AG08395 (cell line): ENCODE measurements at places on chromosomes 7 and 10.

DNA sequence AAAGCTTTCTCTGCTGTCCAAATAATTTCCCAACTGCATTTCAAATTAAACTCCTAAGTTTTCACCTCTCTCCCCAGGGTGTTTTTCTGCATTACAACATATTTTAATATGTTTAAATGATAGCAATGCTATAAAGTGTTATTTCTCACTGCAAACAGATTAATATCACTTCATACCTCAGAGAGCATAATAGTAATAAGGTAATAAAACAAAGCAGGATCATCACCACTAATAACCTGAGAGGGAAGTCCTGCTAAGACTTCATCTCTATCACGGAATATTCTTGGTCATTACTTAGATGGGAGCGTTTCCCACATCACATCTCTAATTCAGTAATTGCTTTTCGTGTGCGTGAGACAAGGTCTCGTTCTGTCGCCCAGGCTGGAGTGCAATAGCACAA lies 168.8 kb downstream of the PARD3 start:
- DNase-seq: no peak

GRCh38 chr10:11298116-11298515 lies 280.4 kb downstream of the CELF2 start:
- DNase-seq: no peak

- no peak for DNase-seq
These were observed at the start of gene CLDN3 for GRCh38 chr7:73770002-73770859. TSS of gene CLDN3 (minus strand) at chr7:73770270. CDS start at chr7:73770049, 221 bp downstream.

DNA sequence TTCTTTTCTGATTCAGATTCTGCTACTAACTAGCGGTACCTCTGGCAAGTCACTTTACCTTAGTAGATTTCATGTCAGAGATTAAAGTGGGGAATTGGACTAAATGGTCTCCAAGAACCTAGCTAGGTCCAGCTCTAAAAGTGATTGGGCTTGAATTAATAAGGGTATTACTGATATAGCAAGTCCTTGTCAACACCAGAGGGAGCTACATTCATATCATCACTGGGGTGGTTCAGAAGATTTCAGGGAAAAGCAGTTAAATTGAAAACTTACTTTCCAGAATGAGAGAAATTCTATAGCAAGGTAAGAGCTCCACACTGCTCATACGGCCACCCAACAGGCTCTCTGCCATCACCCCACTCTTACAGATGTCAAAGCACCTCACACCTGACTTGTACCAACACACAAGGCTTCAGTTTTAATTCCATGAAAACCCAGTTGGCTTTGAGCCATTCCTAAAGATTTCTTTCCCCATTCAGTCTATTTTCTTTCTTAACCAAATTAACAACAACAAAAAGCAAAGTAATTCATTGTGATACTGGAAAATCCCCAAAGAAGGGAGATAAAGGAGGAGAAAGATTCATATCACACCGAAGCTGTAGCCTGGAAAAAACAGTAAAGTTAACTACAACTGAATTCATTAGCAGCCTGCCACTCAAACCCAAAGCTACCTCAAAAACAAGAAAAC lies 38.0 kb upstream of the SPOCK2 start:
- peak; percentile 53 for DNase-seq

DNA sequence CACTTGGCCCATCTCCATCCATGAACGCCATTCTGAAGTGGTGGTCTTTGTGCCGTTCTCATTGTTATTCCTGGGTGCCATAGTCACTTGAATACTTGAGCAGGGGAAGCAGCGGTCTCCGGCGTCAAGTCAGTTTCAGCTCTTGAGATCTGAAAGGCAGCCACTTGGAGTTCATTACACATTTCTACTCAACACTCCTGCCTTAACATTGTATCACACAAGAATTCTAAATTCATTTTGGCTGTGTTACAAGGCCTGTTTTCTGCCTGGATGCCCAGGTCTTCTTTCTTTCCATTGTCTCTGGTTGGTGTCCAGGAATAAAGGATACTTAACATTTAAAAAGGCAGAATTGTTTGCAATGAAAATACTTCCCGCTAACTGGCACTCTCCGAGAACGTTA lies 69.0 kb upstream of the RAB11FIP2 start:
- DNase-seq: no peak

- no peak for DNase-seq
These were observed 1.6 kb downstream of the LRRTM3 start for GRCh38 chr10:66927251-66927935.

DNA sequence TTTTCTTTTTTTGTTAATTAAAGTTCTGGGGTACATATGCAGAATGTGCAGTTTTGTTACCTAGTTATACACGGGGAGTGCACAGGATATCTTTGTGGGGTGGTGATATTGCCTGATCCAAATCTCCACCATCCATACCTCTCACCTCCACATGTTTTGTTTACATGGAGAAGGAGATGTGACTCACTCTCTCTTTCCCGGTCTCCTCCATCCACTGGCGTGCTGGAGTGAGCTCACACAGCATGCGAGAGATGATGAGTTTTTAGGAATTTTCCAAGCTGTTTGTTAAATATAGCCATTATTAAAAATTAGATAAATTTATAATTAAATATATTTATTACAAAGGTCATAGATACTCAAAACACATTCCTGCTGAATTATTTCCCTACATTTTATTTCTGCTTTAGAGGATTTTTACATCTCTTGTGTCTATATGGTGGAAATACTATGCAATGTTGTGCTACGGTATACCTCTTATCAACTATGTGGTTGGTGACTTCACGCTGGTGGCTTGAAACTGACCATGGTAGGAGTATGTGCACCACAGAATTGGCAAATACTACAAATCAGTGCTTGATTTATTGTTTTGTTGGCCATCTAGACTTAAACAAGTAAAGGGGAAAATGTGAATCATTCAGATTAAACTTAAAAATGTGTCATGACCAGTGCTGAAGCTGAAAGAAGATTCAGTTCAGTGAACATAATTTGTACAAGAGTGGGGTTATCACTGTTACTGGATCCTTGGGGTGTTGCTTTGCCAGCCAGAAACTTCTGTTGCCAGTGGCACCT lies 107.9 kb upstream of the FAM180A start:
- DNase-seq: peak; percentile 47

- no peak for DNase-seq
These were observed 11.4 kb downstream of the ZNF25 start for GRCh38 chr10:37965006-37965405.

DNA sequence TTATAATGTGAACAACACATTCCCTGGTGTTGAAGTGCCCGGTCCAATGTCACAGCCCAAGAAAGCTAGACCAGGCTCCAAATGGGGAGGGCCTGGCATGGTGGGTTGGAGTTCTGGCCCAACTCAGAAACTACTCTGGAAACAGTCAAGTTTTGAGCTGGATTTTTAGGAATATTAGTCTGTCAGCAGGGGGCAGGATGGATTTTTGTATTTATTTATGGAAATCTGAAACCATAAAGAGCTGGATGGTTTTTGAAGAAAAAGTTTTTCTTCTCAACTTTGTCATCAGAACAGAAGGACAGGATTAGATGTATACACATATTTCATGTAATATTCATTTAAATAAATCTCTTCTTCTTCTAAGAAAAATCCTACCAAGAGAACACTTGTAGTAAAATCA lies 97.5 kb downstream of the POU6F2 start:
- peak; percentile 6 for DNase-seq

DNA sequence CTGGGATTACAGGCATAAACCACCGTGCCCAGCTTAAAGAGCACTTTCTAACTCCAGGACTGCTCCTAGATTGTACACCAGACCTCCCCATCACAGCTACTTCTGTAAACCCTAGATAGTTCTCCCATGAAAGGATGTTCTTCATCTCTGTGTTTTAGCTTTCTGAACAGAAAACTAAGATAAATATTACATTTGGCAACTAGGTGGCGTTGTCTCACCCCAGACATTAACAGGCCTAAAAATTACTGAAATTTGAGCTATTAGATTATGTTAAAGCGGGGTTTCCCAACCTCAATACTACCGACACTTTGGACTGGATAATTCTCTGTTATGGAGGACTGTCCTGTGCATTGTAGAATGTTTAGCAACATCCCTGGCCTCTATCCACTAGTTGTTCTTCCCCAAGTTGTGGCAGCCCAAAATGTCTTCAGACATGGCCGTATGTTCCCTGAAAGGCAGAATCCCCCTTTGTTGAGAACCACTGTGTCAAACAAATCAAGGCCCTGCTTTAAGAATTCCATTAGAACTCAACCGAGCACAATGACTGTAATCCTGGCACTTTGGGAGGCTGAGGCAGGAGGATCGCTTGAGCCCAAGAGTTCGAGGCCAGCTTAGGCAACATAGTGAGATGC lies 19.1 kb downstream of the ATOH7 start:
- DNase-seq: peak; percentile 47

DNA sequence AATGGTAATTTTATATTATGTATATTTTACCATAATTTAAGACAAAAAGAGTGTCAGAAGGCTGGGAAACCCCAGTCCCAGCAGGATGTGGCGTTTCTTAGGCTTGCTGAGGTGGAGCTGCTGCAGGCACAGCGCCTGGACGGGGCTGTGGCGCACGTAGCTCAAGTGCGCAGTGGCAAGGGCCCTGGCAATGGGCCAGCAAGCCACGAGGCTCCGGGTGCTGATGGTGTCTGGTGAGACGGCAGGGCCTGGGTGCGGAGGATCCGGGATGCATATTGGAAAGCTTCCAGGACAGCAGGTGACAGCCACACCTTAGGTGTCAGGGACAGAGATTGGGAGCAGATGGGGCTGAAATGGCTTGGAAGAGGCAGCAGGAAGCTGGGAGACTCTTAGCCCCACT lies 37.2 kb downstream of the CLEC2L start:
- no peak for DNase-seq

- DNase-seq: no peak
These were observed 9.5 kb upstream of the AP5Z1 start for GRCh38 chr7:4765776-4766490.

DNA sequence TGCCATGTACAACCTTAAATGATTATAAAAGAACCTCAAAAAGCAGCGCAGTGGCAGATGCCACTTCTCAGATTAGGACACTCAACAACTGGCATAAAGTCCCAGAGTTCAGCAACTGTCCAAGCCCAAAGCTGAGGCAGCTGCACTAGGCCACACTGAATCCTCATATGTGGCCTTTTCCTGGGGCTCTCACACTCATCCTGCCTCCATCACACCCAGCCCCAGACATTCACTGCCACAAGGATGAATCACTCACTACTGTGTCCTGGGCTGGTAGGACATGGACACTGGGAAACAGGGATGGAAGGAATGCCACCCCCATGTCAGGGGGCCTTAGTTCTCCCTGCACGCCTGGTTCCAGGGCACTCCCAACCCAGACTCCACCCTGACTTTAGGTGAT lies 547.7 kb downstream of the TNS3 start:
- peak; percentile 51 for DNase-seq

DNA sequence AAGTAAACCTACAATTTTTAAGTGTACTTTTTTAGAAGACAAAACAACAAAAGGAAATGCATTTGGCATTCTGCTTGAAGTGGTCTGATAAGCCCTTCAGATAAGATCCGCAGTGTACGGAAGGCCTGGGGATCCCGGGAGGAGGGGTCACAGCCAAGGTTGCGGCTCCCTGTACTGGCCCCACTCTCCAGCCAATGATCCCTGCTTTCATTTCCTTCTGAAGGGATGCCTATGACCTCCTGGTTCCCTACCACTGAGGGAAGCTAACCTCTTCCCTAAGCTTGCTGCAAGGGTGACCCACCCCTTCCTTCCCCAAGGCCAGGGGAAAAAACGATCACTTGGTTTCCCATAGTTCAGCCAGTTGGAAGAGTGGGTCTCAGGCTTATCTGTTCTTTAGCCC lies 5.3 kb downstream of the DENND2A start:
- no peak for DNase-seq

- DNase-seq: peak; percentile 64
These were observed 110.7 kb downstream of the RALA start for GRCh38 chr7:39733881-39734632.

- DNase-seq: no peak
These were observed 20.6 kb downstream of the CLRN3 start for GRCh38 chr10:127872011-127872761.

DNA sequence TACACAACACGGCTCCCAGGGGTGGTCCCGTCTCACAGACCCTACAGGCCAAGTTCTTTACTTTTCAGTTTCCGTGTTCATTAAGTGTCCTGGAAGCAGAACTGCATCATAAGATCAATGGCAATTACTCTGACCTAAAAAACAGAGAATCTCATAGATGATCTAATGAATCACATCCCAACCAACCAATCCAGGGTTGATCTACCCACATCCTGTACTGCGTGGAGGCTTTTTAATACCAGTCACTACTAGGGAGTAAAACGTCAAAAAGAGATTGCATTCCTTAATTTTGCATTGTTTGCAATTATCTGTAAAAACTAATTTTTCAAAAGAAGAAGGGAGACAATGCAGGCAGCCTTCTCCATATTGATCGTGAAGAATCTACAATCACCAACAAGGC lies 72.6 kb downstream of the PARD3 start:
- DNase-seq: no peak

- DNase-seq: no peak
These were observed 103.5 kb upstream of the NANOS1 start for GRCh38 chr10:118926072-118926417.

DNA sequence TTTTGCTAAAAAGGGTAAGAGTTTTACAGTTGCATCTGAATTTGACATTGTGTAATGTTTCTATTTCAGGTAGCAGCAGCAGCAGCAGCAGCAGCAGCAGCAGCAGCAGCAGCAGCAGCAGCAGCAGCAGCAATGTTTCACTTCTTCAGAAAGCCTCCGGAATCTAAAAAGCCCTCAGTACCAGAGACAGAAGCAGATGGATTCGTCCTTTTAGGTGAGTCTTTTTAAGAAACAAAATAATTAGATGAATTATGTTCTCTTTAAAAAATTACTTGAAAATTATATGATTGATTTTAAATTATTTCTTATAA lies 32.6 kb downstream of the UMAD1 start:
- DNase-seq: no peak

DNA sequence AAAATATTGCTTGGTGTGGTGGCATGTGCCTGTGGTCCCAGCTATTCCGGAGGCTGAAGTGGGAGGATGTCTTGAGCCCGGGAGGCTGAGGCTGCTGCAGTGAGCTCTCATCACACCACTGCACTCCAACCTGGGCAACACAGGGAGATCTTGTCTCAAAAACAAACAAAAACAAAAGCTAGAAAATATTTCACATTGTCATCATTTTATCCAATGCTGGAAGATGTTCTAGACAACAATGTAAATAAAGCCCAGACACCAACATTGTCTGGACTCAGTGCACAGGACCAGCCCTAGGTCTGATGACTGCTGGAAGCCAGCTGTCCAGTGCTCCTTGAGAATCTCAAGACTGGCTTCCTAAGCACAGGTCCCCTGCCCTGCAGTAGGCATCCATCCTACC lies 13.5 kb downstream of the SEPHS1 start:
- no peak for DNase-seq

DNA sequence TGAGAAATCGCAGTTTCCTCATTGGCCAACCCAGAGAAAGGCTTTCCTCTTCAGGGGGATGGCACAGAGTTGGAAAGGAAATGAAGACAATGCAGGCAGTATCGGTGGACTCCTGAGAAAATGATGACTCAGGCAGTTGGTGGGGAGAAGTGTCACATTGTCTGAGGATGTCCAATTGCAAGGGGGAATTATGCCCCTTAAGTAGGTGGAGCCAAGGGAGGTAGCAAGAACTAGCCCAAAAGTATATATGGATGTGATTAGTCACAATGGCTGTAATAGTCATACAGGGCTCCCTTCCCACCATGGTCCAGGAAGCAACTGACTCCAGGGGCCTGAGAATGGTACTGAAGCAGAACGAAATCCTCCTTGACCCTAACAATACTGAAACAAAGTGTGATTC lies 58.3 kb upstream of the EGFR start:
- DNase-seq: no peak

GRCh38 chr10:33927347-33927746 lies 592.9 kb upstream of the NRP1 start:
- DNase-seq: no peak
